ENCODE measurements at places on chromosomes 2 and 18.

GRCh38 chr2:23789012-23789411 is 137.9 kb downstream of the ATAD2B start:
- DNase-seq, result no peak

DNA sequence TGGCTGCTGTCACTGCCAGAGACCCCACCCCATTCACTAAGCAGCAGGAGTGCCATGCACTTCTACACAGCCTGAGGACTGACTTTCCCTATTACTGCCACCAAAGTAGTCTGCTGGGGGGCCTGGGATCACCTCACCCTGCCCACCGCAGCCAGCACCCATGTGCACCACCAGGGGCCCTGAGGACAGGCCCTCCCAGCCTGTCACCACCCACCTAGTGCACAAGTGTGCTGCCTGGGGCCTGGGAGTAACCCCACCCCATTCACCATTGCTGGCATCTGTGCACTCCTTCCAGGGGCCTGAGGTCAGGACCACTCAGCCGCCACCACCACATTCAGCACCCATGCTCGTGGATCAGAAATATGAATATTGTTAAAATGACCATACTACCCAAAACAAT is 247.8 kb upstream of the NCKAP5 start:
- DNase-seq, result no peak

DNA sequence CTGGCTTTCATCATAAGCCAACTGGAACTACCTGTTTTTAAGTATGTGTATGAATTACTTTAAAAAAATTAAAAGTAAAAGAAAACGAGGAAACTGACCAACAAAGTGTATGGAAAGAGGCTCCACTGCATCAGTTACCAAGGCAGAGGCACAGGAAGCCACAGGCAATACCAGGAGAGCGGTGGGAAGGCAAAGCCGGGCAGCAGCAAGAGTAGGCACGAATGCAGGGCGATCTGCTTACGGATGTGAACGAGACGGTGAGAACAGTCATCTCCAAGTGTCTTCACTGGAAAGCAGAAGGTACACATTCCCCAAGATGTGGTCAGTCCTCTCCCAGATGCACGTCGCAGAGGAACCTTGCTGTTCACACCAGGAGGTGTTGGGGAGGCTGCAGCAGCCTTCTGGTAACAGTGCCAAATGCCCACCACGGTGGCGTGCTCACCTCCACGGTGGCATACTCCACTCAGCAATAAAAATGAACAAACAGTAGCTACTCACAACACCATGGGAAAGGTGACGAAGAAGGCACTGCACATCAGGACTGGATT is 43.1 kb downstream of the HS6ST1 start:
- no peak for DNase-seq

DNA sequence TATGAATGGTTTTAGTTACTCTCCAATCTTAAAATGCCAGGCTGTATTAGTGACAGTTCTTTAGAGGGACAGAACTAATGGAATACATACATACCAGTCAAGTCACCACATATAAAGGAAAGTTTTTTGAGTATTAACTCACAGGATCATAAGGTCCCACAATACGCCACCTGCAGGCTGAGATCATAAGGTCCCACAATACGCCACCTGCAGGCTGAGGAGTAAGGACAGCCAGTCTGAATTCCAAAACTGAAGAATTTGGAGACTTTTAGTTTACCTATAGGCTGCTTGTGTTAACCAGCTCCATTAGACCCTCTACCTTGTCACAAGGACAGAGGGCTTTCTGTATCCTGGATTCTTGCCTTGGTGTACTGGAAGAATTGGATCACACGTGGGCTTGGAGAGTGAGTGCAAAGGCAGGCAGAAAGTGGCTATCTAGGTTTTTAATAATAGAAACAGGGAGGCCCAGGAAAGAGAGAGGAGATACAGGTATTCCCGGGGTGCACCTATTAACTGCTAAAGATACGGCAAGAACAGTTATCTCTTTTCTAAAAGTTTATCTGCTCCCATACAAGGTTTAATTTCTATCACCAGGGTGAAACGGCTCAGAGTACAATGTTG is 234.9 kb upstream of the CYRIA start:
- no peak for DNase-seq

DNA sequence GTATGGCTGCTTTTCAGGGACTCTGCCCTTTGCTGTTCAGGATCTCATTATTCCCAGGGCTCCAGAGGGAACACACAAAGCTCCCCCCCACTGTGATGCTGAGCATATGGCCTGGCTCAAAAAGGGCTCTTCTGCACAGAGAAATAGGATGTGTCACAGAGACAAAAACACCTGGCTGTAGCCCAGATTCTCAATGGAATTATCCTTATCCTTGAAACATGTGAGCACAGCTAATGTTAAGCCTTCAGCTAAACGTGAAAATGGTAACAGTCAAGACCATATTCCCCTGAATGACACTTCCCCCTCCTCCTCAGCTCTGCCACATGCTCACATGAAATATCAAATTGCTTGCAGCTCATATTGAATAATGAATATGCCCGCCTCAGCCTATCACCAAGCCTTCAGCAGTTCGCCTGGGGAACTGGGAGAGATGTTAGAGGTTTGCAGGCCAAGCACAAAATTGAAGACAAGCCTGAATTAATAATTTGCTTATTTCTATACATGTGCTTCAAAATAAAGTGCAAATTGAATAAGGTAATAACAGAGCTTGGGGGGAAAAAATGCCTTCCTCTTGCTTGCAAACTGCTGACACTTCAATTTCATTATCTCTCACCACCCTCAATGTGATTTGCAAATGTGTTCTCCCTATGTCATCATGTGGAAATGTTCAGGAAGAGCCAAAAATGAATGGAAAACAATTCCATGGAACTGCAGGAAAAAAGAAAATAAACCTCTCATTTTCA is 181.0 kb upstream of the HNRNPA3 start:
- no peak for DNase-seq

DNA sequence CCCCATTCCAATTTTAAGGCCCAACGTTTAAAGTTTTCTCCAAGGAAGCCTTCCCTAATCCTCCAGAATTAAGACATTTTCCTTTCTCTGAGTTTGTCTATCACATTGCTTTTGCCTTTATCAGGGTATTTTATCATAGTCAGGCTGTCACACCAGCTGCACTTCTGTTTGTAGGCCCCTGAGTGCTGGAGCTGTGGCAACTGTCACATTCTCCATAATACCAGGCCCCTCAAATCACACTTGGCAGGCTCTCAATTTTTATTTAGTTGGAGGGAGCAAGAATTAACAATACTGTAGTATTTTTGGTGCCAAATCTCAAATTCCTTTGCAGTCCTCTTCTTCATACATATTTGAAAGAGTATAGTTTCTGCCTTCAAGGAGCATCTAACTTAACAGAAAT is 122.2 kb downstream of the FSHR start:
- DNase-seq, result no peak

DNA sequence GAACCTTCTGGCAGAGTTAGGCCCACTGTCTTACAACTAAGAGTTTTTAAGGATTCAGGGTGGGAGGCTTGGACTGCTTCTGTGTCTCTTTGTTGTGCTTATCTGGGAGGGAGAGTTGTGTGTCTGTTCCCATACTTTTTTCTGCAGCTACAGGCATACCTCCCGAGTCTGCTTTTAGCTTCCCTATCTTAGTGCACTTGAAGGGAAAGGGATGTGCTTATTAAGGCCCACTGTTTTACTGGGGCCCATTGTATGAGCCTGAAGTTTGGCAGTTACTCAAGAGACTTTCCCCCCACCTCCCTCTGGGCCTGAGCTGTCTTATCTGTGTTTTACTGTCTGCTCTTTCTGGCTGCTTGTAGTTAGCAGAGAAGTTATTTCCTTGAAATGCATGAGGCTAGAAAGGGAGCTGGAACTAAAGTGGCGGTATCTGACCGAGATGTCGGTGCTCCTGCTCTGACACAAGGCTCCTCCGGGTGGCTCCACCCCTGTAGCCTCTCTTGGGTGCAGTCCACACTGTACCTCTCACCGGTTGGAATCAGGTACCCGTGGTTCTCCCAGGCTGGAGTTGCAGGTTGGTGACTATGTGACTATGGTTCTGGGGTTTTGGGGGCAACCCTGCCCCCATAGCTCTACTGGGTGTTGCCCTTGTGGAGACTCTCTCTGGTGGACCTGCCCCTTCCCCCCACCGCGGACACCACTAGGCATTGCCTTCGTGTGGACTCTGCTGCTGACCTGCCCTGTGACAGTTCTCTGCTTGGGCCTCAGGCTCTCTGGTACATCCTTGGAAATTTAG is 12.9 kb downstream of the UBR3 start:
- no peak for DNase-seq

DNA sequence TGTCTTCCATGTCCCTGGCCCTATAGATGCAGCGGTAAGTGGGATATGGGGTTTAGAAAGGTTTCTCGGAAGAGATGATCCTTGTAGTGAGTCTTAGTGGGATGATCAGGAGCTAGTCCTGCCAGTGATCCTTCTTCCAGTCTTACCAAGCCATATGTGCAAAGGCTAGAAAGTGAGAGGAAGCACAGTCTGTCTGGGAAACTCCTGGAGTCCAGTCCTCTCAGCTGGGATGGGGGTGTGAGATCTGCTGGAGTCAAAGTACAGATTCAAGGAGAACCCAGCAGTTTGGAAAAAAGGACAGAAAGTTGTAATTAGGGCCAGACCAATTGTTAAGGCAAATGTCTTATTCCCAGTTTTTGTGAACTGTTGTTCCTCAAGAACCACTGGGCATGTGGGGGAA is 83.3 kb downstream of the LIMS1 start:
- DNase-seq, result no peak

DNA sequence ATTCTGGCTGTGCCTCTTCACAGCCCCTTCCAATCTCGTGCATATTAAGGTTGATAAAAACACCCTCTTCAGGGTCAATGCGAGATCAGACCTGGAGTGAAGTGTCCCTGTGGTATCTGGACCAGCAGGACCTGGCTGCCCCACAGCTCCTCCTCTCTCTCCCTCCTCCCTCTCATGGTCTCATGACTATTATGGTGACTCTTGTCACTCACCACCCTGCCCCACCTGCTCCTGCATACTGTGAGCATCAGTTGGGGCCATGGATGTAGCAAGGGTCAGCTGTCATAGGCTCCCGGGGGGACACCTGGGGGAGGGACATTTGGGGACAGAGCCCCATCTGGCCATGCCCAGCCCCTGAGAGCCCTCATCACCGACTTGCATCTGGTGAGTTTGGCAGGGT is 50.2 kb downstream of the ODC1 start:
- DNase-seq, result no peak

GRCh38 chr2:10333966-10334365 is 31.3 kb downstream of the HPCAL1 start:
- DNase-seq, result no peak

DNA sequence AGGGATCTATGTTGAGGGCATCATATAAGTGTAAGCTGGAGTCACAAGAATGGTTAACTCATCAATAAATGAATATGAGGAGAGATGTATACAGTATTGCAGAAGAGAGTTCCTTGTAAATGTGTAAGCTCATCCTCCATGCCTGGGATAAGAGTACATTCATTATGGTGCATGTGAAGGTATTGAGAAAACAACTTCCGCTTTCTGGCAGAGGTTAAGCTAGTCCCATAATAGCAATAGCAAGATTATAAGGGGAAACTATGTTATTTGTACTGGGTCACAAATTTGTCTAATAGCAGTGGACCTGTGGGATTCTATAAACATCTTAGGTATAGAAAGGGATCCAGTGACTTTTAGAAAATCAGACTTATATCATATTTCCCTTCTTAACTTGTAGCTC is 44.1 kb downstream of the SCN2A start:
- DNase-seq, result no peak

- DNase-seq, result peak; percentile 95
These were observed at the start of gene NCL for GRCh38 chr2:231463698-231464575. NCL (minus strand) TSS chr2:231464484; CDS start chr2:231464353, 131 bp downstream.

- DNase-seq, result no peak
These were observed 125.9 kb downstream of the MSH2 start for GRCh38 chr2:47528874-47529273.

DNA sequence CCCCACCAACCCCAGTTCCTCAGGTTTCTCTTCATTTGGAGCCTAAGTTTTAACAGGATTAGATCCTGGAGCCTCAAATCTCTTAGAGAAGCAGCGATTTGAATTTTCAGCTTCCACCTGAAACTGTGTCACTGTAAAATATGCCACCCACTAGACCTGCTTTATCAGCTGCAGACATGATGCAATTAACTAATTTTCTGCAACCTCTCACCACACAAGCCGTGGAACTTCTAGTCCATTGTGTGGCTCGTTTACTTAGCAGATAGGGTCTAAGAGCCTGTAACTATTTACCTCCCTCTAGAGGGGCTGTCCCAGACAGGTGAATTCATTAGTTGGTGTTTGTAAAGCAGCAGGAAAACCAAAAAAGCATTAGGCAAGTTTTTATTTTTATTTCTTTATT is 31.6 kb upstream of the FZD5 start:
- DNase-seq, result no peak

GRCh38 chr2:84894131-84894586 is 11.3 kb upstream of the TMSB10 start:
- DNase-seq, result no peak

GRCh38 chr2:206328974-206329373 is 54.5 kb downstream of the ZDBF2 start:
- no peak for DNase-seq

DNA sequence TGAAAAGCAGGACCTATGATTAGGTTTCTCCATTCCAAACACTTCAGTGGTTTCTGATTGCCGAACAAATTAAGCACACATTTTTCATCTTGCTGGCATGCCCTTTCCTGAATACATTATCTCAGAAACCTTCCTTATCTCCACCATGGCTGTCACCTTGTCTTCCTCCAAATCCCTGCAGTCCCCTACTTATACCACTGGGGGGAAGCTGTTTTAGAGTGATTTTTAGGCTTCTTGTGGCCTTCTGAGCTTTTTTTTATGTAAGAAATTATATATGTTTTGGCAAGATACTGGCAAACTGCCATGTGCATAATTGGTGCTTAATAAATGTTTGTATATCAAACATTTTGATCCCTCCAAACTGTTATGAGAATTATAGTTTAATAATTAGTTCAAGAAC is 229.2 kb downstream of the MYT1L start:
- DNase-seq, result no peak

DNA sequence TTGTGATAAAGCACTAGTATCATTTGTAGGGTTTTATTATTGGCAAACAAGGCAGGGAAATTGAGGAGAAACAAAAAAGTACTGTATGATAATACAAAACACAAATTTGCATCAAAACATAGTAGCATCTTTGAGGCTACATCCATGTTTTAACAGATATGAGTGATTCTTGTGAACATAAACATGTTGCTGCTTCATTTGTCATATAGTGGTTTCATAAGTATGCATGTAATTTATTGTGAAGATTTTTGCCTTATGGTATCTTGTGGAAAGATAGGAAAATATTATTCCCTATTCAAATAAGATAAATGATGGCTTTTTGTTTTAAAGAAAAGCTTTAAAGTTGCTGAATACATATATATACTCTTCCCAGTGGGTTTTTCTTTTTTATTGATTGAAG is 60.3 kb downstream of the VRK2 start:
- no peak for DNase-seq

GRCh38 chr2:42712934-42713333 is 51.0 kb downstream of the OXER1 start:
- DNase-seq, result no peak

- no peak for DNase-seq
These were observed 48.7 kb downstream of the ATOH8 start for GRCh38 chr2:85802354-85803103.

Data from retinal pigment epithelial cell (primary cell).